ENCODE measurements at places on chromosomes 2 and 18.

DNA sequence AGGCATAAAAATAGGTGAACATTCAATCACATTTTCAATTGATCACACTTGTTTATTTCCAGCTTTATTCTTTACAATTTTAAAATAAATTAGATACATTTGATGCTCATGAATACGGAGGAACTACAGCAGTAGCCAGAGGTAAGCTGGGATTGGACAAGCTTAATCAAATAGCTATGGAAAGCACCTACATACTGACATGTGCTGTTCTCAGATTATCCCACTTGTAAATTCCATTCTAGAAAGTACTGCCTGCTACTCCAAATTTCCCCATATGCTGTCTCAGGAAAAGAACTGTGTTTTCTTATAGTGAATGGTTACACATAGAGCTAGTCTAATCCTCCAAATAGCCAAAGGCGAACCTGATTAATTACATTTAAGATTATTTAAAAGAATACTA, 24.2 kb downstream of the PELI1 start:
- DNase-seq = no peak

- no peak for DNase-seq
These were observed 2.6 kb downstream of the ANKRD44 start for GRCh38 chr2:197307933-197308521.

GRCh38 chr18:6661692-6662415, 67.7 kb upstream of the ARHGAP28 start:
- DNase-seq = no peak

DNA sequence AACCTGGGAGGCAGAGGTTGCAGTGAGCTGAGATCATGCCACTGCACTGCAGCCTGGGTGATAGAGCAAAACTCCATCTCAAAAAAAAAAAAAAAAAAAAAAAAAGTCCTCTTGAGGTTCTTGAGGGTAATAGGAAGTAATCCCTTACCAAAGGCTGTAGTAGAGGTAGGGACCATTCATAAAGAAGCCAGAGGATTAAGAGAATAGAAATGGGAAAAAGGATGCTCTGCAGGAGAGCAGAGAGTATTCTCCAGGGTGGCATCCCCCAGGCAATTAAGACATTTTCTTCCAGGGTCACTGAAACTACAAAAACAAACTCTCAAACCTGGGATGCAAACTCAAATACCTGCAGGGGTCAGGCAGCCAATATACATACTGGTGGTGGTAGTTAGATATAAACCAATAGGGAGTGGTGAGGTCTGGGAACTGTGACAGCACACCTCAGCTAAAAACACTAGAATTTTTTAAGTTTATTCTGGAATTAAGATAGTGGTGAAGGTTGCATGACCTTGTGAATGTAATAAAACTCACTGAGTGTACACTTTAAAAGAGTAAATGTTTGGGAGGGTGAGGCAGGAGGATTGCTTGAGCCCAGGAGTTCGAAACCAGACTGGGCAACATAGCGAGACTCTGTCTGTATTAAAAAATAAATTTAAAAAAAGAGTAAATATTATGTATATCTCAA, 24.7 kb downstream of the RAPH1 start:
- DNase-seq = no peak

DNA sequence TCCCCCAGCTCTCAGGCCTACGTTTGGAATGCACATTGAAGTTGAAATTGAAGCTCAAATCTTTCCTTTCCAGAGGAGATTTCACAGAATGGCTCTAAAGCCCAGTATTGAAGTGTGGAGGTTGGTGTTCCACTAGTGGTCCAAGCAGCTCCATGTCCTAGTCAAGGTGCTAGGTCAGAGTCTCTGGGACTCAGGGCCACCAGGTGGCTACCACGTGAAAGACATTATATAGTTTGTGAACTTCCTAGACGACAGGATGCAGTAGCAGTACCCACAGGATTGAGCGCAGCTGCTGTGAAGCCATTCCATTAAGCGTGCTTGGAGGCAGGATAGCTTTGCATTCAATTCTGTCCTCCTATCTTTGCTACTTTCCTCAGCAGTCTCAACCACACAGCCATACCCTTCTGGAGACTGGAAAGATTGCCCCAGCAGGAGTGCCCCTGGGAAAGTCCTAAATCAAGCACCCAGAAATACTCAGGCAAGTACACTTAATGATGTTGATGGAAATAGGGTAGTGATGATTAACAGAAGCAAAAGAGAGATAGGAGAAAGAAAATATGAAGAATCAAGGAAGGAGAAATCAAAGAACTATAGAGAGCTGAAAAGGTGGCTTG, 4.7 kb upstream of the TGFA start:
- no peak for DNase-seq

Data from AML-193 (cell line).